ENCODE measurements at places on chromosomes 5 and 9.

GRCh38 chr9:2420543-2420942 is 201.0 kb upstream of the VLDLR start:
- no peak for DNase-seq

DNA sequence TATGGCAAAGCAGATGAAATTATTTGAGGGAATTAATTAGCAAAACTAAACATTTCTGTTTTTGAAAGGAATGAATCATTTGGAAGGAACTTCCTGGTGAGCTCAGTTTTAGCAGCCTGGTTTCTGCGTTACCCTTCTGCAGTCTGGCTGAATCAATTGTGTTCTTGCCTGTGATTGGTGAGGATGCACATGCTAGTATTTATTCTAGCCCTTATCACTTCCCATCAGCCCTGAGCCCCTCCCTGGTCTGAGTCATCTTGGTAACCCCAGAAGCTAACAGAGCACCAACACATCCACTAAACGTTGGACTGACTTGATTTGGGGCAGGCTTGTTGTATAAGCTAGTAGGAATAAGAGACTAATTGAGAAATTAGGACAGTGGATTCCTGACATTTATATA is 6.6 kb downstream of the TJP2 start:
- DNase-seq, result peak; percentile 53

- no peak for DNase-seq
These were observed 472.9 kb downstream of the ARHGEF28 start for GRCh38 chr5:74098941-74099340.

- DNase-seq, result no peak
These were observed 32.7 kb upstream of the DNAH5 start for GRCh38 chr5:13976867-13977830.

All from CD8-positive, alpha-beta T cell (primary cell).